ENCODE measurements at places on chromosomes 7 and 10. TPM values are rescaled to one million over a fixed set of nuclear protein-coding genes. Genes with fewer than 3 reads are reported as not detected.

ELAPOR2 gene
- total RNA-seq: 34.5 TPM

TMEM213 gene
- not detected for total RNA-seq

FAM237B gene
- not detected for total RNA-seq

UTF1 gene
- not detected for total RNA-seq

GDF10 gene
- total RNA-seq: 0.56 TPM

PTER gene
- 13.8 TPM for total RNA-seq

RPEL1 gene
- total RNA-seq: not detected

HOGA1 gene
- 8.7 TPM for total RNA-seq

KLHDC10 gene
- total RNA-seq: 25.9 TPM

BET1 gene
- total RNA-seq: 7.6 TPM

PVRIG gene
- 2.2 TPM for total RNA-seq

FRMD4A gene
- total RNA-seq: 66.8 TPM

KCNMA1 gene
- 10.1 TPM for total RNA-seq

GOLGA7B gene
- 1.6 TPM for total RNA-seq

ITPRID1 gene
- not detected for total RNA-seq

PLA2G12B gene
- not detected for total RNA-seq

RGR gene
- 1.5 TPM for total RNA-seq

TMEM236 gene
- total RNA-seq: 1.7 TPM

SHTN1 gene
- total RNA-seq: 16.8 TPM

CYP3A4 gene
- total RNA-seq: not detected

BMPER gene
- total RNA-seq: 5.4 TPM

GPRIN2 gene
- total RNA-seq: 0.46 TPM

SEMA3A gene
- total RNA-seq: 11.4 TPM

DDIT4 gene
- 527 TPM for total RNA-seq

ADAM22 gene
- total RNA-seq: 2.6 TPM

BAIAP2L1 gene
- total RNA-seq: 6.3 TPM

SKAP2 gene
- 44.0 TPM for total RNA-seq

CRHR2 gene
- not detected for total RNA-seq

NCOA4 gene
- 159 TPM for total RNA-seq

SLC16A9 gene
- total RNA-seq: 2.3 TPM

CLDN4 gene
- total RNA-seq: not detected

GPR15LG gene
- not detected for total RNA-seq

PRLHR gene
- not detected for total RNA-seq

LRGUK gene
- total RNA-seq: 0.16 TPM

CDNF gene
- 2.4 TPM for total RNA-seq

RGS10 gene
- total RNA-seq: 18.4 TPM

NXPH1 gene
- total RNA-seq: not detected

NRAP gene
- not detected for total RNA-seq

HTR7 gene
- total RNA-seq: 2.0 TPM

CCDC146 gene
- 7.2 TPM for total RNA-seq

CLEC5A gene
- total RNA-seq: 1.1 TPM

CASTOR2 gene
- total RNA-seq: 19.4 TPM

CPN1 gene
- total RNA-seq: not detected

ASZ1 gene
- total RNA-seq: not detected

TSC22D4 gene
- total RNA-seq: 21.3 TPM

ITIH2 gene
- not detected for total RNA-seq
